Right renal pelvis (tissue), 4 donors: ENCODE measurements at places on chromosomes 5 and 9. TPM values are rescaled to one million over a fixed set of nuclear protein-coding genes. Genes with fewer than 3 reads are reported as not detected.

GRCh38 chr9:37239224-37239859 lies 119.0 kb downstream of the ZCCHC7 start:
- DNase-seq = no peak

- DNase-seq = no peak
Observed at GRCh38 chr5:6236858-6237481, 141.4 kb downstream of the MED10 start.

DNA sequence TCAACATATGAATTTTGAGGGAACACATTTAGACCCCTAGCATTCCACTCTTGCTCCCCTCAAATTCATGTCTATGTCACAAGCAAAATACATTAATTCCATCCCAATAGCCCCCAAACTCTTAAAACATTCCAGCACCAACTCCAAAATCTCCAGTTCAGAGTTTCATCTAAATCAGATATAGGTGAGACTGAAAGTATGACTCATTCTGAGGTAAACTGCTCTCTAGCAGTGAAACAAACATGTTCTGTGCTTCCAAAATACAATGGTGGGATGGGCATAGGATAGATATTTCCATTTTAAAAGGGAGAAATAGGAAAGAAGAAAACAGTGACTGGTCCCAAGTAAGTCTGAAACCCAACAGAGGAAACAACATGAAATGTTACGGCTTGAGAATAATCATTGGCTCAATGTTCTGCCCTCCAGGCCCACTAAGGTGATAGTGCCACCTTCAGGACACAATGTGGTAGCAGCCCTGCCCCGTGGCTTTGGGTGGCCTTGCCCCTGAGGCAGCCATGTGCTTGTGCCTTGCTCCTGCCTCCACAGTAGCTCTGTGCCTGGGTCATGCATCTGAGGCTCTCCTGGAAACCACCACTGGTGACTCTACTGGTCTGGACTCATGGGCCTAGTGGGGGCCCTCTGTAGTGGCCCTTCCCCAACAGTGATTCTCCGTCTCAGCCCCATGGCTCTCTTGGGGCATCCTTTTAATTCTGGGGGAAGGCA lies 36.4 kb upstream of the IPPK start:
- DNase-seq = no peak

DNA sequence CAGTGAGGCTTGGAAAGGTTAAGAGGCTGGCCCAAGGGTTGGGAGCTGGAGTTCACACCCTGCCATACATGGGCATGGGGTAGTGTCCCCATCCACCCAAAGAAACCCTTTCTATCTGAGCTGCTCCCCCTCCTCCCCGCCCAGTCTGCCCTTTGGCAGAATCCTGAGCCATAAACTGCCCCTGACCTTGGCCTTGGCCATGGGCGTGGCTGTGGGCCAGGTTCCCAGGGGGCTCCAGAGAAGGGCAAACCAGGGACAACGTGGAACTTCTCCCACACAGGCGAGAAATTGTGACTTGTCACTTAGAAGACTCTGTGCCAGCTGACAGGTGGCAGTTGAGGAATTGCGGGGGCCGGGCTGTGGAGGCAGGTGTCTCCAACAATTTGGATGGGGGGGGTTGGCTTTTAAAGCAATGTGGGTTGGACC lies 4.8 kb downstream of the FAM78A start:
- DNase-seq = no peak

- DNase-seq = no peak
Observed at GRCh38 chr5:90274216-90274615, 135.3 kb downstream of the CETN3 start.

DNA sequence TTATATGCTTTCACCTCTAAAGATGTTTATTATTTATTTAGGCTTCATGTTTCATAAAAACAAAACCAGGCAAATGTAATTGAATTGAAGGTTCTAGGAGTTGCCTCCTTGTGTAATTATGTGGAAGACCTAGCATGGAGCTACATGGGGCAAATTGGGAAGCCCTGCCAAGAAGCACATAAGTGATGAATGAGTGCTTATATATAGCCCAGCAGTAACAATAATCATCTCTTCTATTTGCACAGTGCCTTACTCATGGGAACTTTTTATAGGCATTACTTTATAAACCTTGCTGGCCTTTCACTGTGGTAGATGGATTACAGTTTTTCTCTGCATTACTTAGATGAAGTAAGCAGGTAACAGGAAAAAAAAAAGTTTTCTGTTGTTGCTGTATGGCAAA lies 40.0 kb upstream of the GRAMD2B start:
- DNase-seq = no peak

DNA sequence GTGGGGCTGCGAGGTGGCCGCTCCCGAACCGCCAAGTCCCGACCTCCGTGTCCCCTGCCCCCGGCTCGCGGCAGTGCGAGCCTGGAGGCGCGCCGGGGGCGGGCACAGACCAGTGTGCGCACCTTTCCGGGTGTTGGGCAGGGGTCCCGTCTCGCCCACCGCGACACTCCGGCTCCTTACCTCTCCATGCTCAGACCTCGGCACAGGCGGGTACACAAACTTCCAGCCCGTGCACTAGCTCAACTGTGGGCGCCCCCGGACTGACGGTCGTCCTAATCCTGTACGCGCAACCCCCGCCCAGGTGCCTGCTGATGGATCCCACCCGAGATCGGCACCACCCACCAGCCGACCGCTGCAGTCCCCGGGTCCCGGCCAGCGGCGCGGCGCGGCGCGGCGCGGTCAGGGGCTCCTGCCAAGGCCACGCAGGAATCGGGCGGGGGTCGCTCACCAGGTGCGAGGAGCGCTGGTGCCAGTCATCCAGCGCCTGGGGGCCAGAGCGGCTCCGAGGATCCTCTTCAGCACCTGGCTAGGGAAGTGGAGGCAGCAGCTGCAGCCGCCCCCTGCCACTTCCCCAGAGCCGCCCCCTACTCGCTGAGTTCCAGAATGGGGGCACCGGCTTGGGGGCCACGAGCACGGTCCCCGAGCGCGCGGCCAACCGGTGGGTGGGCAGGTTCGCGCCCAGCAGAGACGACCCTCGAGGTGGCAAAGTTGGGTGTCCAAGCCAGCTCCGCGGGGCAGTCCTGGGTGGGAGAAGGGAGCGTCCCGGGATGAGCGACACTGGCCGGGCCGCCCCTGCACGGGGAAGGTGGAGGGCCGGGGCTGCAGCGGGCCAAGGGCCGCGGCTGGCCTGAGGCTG lies 511 bp downstream of the SEMA5A start:
- DNase-seq = no peak

ORM2 gene
- 0.17 TPM for polyA plus RNA-seq

SLC36A1 gene
- polyA plus RNA-seq = 8.4 TPM

IFNA13 gene
- not detected for polyA plus RNA-seq
